Endothelial cell (in vitro differentiated cells): ENCODE measurements at places on chromosomes 5 and 9.

GRCh38 chr5:7902201-7902600 lies 33.3 kb downstream of the MTRR start:
- no peak for DNase-seq

GRCh38 chr9:108094676-108094993 lies 605.1 kb upstream of the KLF4 start:
- DNase-seq, result no peak

- no peak for DNase-seq
These were observed 24.2 kb downstream of the DAP start for GRCh38 chr5:10736808-10737207.

- DNase-seq, result no peak
These were observed 207.2 kb upstream of the RFX3 start for GRCh38 chr9:3733039-3733408.

DNA sequence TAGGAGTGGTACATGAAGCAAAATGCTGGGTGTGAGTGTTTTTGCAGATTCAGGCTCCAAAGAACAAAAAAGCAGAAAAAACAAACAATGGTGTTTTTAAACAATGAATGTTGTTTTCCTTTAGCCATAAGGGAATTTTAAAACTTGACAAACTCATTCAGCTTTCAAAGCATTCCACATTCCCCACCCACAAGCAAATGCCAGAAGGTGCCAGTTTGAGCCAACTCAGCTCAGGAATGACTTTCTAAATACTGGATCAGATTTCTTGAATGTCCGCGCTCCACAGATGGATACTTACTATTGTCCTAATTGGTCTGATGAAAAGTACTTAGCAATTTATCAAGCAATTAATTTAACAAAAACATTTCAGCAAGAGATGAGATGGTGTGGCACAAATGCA lies 12.9 kb upstream of the MOB3B start:
- DNase-seq, result no peak

- no peak for DNase-seq
These were observed 29.5 kb downstream of the CAAP1 start for GRCh38 chr9:26863074-26863473.

GRCh38 chr9:124551472-124552272 lies 44.5 kb upstream of the NR5A1 start:
- DNase-seq, result peak; percentile 72

DNA sequence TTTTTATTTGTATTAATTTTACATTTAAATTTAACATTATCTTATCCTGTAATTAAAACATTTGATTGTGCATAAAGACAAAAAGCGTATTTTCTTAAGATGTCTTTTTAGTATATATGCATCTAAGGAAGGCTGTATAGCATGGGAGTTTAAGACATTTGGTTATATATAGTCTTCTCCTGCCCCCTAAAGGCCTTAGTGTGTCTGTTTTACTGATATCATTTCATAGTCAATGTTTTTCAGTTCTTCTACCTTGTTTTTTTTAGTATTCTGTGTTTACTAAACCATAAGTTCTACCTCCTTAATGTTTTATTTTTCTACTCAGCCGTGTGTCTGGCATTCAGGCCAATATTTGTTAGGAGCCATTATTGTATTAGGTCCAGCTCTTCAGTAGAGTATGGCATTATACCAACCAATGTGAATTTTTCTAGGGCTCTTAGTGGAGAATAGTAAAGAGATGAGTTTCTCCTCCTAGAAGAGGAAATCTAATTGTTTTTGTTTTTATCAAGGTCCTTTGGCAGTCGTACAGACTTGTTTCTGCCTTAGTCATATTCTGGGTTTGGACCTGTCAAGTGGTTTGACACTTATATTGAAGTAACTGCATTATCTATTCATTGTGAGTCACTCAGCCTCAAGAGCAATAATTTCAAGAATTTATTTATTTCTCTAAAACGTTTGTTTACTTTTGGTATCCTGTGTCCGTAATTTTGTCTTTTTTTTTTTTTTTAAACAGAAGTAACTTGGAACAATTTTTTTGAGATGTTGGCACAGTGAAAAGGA lies 74.8 kb downstream of the SLF1 start:
- DNase-seq, result no peak

GRCh38 chr5:149181732-149182131 lies 40.4 kb downstream of the ABLIM3 start:
- DNase-seq, result no peak

DNA sequence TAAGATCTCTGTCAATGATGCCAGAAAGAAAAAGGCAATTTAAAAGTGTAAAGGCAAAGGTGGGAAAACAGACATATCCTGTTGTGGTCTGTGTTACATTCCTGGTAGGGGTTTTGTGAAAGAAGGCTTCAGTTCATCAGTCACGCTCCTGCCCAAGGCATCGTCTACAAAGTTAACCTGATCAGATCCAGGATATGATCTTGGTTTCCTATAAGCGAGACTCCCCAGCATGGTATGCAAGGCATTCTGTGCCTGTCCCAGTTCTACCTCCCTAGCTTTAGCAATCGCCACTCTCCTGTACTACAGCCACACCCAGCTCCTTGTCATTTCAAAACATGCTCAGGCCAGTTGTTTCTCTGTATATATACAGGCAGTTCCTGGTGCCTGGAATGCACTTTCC lies 58.0 kb upstream of the PTPN3 start:
- DNase-seq, result peak; percentile 9

- DNase-seq, result no peak
These were observed 1.8 kb downstream of the DND1 start for GRCh38 chr5:140671472-140672125.

GRCh38 chr5:122392824-122393223 lies 80.8 kb downstream of the SNCAIP start:
- no peak for DNase-seq
